ENCODE measurements at places on chromosomes 16 and 17.

DNA sequence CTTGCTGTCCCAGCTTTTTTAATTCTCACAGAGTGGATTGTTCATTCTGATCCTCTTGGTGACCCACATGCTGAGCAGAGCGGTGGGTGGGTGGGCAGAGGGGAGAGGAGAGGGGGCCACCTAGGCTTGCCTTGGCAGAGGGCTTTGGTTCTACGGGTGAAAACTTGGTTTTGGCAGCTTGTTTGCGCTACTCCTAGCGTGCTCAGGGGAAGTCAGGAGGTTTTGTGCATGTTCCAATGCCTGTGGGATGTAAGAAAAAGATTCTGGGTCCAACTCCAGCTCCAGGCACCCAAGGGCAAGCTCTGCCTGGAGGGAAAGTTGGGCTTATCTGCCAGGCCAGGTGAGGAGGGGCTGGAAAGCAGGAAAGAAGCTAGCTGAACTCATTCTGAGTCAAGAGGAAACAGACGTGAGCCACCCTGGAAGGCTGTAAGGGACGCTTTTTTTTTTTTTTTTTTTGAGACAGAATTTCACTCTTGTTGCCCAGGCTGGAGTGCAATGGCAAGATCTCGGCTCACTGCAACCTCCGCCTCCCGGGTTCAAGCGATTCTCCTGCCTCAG, 169.1 kb downstream of the WSCD1 start:
- DNase-seq = no peak

- no peak for DNase-seq
Observed at GRCh38 chr16:1900452-1900774, 17.8 kb downstream of the HS3ST6 start.

DNA sequence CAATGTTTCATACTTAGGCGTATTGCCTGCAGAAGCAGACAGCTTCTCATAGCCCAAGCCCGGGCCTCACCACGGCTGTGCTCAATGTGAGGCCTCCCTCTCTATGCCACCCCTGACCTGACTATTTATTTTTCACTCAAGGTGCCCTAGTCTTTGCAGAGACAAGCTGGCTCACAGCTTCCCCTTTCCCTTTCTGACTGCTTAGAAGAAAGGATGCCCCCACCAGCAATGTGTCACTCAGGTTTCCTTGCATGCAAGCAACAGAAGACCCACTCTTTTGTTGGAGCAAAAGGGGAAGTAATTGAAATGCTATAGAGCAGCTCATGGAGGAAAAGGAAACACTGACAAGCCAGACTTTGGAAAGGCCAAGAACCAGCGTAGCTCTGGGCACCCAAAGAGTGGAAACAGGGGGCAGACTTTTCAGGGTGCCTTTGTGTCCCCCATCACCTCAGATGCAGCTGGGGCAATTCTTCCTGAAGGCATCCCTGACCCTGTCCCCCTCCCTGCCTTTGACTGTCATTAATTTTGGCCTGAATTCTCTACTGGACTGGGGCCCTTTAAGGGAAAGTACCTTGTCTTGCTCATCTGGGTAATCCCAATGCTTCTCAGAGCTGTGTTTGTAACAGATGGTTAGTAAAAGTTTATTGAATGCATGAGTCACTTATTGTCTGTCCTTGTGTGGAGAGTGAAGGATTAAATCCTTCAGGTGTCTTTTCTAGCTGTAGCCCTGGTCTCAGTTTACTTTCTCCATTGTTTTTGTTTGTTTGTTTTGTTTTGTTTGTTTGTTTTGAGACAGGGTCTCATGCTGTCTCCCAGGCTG, 17.8 kb downstream of the RGS9 start:
- DNase-seq = no peak

GRCh38 chr17:58525239-58525638, 10.8 kb upstream of the MTMR4 start:
- DNase-seq = no peak

GRCh38 chr17:37375706-37376105, at the start of gene C17orf78:
Gene C17orf78 (plus strand): TSS chr17:37375985. CDS start chr17:37376093, 108 bp downstream.
- DNase-seq = no peak

DNA sequence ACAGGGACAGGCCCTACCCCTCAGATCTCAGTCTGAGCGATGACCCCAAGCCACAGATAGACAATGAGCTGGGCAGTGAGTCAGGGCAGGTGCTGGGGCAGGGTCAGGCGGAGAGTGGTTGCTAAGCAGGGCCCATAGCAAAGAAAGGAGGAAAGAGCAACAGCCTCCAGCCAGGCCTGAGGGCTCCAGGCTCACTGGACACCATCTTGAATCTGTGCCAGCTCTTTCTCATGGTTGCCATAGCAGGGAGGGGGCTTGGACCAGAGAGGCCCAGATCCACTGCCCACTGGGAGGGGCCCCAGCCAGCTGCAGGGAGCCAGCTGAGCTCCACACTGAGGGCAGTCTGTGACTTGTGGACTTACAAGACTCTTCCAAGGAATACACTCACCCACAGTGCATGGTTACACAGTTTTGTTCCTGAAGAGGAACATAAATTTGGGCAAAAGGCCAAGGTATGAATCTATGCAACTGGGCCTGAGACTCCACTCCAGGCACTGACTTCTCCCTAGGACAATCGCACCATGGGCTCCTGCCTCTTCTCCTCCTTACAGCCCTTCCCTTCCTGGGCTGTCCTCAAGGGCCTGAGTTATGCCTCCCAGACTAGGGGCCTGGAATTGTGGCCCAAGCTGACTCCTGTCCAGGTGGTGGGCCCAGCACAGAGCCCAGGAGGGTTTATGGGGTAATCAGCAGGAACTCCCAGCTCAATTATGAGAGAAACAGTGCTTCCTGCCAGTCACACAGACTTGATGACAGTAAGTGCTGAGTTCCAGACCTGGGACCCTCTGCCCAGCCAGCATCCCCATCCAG, 59.9 kb downstream of the BEAN1 start:
- DNase-seq = peak; percentile 29
